ENCODE measurements at places on chromosomes 1 and 21.
A peak's percentile ranks its signal among the peaks of the same experiment; 100 is the strongest.

- no peak for DNase-seq
Measured at GRCh38 chr1:185790194-185790735, 56.1 kb downstream of the HMCN1 start.

DNA sequence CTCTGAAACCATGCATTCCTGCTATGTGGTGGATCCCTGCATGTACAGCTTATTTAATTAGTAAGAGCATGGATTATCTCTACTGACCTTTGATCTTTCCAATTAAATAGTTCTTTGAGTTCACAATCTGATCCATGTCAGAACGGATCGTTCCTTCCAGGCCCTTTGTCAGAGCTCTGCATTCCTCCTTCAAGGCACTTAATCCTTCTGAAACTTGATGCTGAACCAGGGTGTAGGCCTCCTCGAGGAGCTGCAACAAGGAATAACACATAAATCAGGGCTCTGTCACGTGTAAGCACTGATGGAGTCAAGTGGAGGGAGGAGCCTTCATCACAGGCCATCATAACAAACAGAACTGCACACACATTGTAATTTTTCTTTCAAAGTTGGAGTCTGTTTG lies 68.4 kb upstream of the EDEM3 start:
- no peak for DNase-seq

DNA sequence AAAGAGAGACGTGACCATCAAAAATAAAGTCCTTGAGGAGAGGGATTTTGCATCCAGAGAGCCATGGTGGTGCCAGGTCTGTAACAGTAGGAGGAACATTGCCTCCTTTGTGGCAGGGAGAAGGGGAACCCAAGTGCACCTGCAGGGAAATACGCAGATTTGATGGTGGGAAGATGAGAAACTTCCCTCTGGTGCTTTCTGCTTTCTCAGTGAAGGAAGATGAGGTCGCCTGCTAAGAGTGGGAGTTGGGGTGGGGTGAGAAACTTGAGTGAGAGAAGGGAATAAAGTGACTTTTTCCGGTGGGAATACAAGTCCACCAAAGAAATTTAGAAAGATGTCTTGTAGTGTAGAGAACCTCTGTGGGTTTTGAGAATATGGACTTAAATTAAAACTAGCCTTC lies 9.1 kb downstream of the PLA2G4A start:
- no peak for DNase-seq

DNA sequence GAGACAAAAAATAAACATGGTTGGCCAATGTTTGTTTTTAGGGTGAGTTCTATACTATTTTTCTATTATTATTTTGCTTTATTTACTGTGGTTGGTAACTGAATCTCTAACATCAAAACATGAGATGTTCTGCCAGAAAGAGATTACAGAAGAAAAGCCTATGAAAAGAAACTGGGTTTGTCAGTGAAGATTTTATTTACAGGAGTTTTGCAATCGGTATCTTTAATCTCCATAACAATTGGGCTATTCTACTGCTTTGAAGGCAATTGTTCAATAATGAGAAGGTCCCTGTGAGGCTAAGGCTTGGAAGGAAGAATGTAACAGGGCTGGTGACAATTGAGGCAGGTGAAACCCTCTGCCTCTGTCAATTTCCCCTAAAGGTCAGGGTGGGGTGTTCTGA lies 155.5 kb downstream of the CLIC6 start:
- DNase-seq, result no peak

- DNase-seq, result no peak
Measured at GRCh38 chr1:53442299-53442698, 16.9 kb upstream of the DMRTB1 start.

DNA sequence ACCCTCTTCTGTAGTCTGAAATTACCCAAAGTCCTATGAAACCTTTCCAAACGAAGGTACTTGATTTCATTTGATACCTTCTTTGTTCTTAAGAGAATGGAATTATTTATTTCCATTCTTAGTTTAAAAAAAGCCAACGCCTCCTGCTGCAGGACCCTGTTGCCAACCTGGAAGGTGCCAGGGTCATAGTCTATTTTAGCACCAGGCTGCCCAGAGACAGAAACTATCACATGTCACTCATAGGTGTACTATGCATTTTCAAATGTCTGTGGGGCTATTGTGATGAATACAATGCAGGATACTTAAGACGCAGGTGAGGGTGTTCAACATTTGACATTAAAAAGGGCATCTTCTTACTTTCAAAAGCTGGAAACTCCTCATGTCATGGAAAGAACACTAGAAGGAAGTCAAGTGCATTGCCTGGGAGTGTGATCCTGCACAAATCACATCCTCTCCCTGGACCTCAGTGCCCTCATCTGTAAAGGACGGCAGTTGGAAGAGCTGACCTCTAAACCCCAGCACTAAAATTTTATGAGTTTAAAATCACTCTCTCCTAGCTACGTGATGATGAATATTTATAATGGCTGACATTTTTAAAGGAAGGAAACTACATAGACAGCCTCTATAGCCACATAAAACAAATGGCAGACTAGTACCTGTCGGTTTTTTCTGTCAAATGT lies 107.3 kb upstream of the SYT6 start:
- DNase-seq, result no peak

GRCh38 chr21:31310750-31311149 lies 33.3 kb downstream of the TIAM1 start:
- DNase-seq, result no peak

- peak; percentile 54 for DNase-seq
Measured at GRCh38 chr1:34406833-34407539, 230.3 kb downstream of the C1orf94 start.

DNA sequence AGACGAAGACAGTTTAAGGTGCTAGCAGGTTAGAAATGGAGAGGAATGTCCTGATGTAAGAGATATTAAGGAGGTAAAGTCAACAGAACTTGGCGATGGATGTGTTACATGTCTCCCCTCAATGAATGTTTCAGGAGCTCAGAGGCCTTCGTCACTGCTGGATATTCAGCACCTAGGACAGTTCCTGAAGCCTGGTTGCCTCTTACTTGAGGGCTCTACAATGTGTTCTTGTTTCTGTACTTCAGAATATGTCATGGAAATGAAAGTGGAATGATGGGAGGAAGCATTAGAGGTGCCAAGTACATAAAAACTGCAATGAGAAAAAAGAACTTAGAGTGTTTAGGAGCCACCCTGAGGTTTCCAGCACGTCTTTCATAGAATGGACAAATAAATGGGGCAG lies 17.7 kb downstream of the TNR start:
- no peak for DNase-seq

DNA sequence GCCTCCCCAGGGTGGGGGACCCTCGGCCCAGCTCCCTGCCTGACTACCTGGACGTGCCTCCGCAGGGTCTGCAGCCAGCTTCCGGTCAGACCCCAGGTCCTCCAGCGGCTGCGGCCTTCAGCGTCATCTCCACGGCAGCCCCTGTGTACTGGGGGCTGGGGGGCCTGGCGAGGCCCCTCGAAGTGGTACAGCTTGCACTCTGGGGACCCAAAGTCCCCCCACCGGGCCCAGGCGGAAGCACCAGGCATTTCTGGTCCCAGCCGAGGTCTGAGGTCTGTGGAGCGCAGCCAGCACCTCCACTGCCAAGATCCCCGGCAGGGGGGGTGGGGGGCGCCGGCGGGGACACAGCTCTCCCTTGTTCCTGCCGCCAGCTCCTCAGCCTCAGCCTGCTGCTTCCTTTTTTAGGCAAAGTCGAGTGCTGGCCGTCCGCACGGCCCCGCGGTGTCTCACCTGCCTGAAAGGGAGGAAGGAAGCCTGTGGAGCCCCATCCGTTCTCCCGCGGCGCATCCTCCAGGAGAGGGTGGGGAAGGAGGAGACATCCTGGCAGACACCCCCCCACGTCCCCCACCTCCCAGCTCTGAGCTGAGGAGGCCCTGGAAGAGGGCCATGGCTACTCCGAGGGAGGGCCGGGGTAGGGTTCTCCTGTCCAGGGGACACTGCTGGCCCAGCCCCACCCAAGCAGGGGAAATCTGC lies 1.2 kb upstream of the VWA1 start:
- DNase-seq, result no peak

GRCh38 chr1:5617546-5617945 lies 374.7 kb downstream of the NPHP4 start:
- no peak for DNase-seq

DNA sequence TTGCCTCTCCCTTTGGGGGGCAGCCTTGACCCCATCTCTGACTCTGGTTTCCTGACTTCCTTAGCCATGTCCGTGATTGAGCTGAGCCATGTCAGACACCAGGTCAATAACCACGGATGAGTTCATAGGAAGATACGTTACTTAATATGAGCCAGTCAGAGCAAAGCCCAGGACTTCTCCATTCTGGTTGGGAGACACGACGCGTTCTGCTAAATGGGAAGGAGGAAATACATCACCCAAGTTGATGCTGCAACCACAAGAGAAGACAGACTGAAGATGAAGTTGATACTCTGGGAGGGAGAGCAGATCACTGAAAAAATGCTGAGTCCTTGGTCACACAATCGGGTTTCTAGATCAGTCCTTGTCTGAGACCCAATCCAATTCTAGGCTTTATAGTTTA lies 90.9 kb downstream of the MATN1 start:
- DNase-seq, result no peak

GRCh38 chr1:228180959-228181644 lies 15.5 kb downstream of the IBA57 start:
- no peak for DNase-seq

DNA sequence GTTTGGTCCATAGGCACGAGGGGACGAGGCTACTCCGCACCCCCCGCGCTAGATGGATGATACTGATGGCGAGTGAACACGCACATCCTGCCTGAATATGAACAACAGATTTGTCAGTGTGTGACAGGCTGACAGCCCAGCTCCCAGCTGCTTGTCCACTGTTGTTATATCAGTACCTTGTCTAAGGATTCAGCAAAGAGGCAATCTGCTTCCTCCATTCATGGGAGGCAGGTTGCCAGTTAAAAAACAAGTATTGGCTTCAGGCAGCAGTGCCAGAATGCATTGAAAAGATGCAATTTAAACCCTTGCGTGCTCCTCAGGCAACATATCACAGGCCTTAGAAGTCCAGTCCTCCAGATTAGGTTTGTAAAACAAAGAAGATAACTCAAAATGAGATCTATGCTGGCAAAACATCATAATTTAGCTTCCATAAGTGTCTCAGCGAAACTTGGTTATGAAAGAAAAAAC lies 223.3 kb downstream of the GPATCH2 start:
- no peak for DNase-seq

GRCh38 chr1:53390736-53391135 lies 62.9 kb upstream of the LRP8 start:
- no peak for DNase-seq

DNA sequence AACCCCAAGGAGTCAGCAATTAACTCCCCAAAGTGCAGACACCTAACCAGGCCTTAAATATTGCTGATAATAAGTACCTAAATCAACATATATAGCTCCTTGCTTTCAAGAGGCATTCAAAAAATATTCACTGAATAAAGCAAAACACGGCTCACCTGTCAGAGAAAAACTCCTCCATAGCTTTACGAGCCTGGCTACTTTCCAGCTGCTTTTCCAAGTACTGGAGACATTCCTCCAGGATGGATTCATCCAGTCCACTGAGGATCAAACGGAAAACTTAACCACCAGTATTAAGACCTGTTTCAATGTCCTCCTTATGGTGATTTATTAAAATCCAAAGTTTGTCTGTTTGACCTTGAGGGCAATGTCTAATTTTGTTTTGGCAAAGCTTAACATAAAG lies 44.6 kb downstream of the UBR4 start:
- no peak for DNase-seq

DNA sequence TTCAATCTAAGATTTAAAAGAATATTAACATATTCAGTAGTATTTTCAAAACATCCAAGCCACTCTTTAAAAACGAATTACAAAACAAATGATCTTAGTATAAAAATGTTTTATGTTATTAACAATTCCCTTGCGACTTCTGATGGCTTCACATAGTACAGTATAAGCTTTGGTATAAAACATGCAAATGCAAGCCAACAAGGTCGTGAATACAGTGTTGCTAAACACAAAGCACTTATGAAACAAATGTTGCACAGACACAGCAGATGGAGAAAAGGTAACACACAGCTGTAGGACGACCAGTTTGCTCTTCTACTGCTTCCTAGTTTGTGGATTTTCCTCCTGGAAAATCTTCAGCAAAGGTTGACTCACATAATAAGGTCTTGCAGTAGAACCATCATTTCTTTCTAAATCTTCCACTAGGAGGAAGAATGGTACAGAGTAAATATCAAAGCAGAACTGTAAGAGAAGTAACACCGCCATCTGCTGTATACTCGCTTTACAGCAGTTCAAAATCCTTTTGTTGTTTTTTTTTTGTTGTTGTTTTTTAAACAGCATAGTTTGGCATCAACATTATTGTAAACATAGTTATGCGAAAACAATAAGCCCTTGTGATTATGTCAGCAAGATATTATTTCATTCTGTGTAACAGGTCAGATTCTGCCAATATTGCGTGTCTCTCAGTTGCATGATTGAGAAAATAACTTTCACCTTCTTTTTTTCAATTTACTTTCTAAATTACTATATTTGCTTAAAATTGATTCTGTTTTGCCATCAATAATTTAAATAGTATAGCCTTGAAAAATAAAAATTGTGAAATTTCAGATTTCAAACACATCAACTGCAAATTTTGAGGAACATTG lies 69.5 kb downstream of the LHX8 start:
- DNase-seq, result peak; percentile 9

GRCh38 chr1:177561436-177561835 lies 390.7 kb downstream of the BRINP2 start:
- no peak for DNase-seq

GRCh38 chr1:88210103-88210787 lies 473.8 kb upstream of the PKN2 start:
- no peak for DNase-seq

GRCh38 chr1:26696654-26697430 lies 1.0 kb downstream of the ARID1A start:
- no peak for DNase-seq

DNA sequence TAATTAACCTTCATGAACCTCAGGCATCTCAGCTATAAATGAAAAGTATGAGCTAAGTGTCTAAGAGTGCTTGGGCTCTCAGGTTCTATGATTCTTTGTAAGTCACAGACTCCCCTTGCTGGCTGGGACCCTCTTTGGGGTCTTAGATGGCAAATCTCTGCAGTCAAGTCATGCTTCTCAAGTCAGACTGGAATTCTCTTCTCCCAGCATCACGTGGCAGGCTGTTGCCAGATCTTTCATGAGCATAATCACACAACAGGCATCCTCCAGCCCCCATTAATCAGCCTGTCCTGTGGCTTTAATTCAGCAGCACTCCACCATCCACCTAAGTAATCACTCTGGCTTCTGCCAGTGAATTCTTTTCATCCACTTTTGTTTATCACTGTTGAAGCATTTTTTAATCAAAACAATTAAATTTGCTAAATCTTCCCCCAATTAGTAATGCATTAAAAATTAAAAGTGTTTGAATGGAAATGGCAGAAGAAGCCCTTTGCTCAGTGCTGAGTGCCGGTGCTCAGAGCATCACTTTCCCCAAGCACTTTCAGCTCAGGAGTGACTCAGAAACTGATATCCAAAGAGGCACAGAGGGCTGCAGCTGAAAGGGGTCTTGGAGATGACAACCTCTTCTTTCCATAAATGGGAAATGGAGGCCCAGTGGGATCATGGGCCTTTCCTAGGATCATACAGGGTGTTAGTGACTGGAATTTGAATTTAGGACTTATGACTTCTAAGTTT lies 50.2 kb downstream of the C8A start:
- no peak for DNase-seq
